Non-pigmented ciliary epithelial cell (primary cell): ENCODE measurements at places on chromosomes 12 and 14.

- no peak for DNase-seq
Observed at GRCh38 chr12:65648461-65648860, 175.8 kb upstream of the HMGA2 start.

DNA sequence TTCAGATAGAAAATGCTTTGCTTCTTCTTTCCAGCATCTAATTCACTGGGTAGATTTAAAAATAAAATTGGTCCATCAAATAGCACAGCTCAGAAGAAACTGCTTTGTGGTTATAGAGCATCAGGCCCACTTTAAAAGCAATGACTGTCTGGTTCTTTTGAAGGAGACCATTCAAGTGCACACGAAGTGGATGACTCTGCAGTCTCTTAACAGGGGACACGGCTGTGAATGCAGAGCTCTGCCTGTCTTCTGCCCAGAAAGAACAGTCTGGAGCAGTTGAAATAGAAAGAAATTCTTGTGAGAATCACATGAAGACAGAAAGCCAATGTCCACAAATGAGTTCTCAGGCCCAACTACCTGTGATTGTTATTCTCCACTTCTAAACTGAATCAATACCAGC, 138.7 kb upstream of the PLEKHA5 start:
- no peak for DNase-seq

GRCh38 chr12:27425306-27425705, 21.2 kb upstream of the SMCO2 start:
- no peak for DNase-seq

DNA sequence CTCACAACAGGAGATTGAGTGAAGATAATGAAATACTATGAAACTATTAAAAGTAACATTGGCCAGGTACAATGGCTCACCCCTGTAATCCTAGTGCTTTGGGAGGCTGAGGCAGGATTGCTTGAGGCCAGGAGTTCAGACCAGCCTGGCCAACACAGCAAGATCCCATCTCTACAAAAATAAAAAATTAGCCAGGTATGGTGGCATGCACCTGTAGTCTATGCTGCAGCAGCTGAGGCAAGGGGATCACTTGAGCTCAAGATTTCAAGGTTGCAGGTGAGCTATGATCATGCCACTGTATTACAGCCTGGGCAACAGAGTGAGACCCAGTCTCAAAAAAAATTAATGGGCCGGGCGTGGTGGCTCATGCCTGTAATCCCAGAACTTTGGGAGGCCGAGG, 14.9 kb downstream of the RAD9B start:
- no peak for DNase-seq

GRCh38 chr12:79439175-79439825, 251.5 kb downstream of the PAWR start:
- no peak for DNase-seq

DNA sequence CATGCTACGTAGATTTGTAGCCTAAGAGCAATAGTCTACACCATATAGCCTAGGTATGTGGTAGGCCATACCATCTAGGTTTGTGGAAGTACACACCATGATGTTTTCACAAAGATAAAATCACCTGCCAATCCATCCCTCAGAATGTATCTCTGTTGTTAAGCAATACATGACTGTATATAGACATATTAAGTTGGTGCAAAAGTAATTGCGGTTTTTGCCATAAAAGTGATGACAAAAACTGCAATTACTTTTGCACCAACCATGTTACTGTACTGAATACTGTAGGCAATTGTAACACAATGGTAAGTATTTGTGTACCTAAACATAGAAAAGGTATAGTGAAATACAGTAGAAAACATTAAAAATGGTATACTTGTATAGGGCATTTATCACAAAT, 40.5 kb downstream of the MGST1 start:
- no peak for DNase-seq

DNA sequence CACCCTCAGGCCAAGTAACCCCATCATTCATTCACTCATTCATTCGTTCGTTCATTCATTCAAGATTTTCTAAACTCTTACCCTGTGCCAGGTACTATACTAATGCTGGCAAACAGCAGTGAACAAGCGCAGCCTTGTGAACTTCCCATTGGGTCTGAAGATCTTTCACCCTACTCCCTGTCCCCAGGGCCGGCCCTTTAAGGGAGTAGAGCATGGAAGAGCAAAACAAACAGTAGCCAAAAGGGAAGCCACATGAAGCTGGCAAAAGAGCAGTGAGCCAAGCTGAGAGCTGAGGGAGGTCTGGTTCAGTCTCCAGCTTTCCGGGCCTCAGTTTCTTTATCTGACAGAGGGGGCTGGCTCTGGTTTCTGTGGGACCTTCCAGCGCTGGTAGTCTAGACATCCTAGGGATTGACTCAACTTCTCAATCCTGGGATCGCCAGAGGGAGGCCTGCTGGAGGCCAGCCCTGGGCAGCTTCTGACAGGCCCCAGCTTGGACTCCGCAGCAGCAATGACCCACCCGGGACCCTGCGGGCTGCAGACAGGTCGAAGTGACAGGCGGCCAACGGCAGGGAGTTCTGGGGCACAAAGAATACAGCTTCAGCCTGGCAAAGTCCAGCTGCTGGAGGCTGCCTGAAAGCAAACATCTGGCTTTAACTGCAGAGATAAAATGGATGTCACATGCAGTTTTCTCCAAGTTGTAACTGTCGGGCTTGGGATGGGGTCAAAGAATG, 27.1 kb downstream of the ACTN1 start:
- DNase-seq, result no peak

DNA sequence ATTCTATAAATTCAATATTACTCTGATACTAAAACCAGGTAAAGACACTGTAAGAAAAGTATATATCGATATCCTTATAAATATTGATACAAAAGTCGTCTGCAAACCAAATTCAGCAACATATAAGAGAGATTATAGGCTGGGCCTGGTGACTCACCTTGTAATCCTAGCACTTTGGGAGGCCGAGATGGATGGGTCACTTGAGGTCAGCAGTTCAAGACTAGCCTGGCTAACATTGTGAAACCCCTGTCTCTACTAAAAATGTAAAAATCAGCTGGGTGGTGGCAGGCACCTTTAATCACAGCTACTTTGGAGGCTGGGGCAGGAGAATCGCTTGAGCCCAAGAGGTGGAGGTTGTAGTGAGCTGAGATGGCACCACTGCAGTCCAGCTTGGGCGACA, 13.5 kb upstream of the TUBA1C start:
- no peak for DNase-seq
